ENCODE measurements at places on chromosomes 11 and 22. TPM values are rescaled to one million over a fixed set of nuclear protein-coding genes. Genes with fewer than 3 reads are reported as not detected.

DNA sequence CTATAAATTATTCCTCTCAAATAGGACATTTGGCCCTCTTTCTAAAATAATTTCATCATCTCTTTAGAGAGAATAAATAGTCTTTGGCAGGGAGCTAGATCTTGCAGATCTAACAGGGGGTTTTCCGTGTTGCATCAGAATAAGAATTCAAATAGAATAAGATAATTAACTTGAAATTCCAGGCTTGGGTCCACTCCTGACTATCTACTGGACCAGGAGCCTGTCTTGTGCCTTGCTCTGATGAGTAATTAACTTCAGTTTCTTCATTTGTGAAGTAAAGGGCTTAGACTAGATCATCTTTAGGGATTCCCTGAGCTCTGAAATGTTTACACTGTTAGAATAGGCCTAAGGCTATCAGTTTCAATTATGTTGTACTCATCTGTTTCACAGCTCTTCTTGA lies 23.5 kb upstream of the TMEM123 start:
- H3K36me3 ChIP-seq: no peaks in the 10 kb centered on the region
- no peaks in the 10 kb centered on the region for H3K4me1 ChIP-seq
- H3K4me3 ChIP-seq: no peak overlapping the region
- no peaks in the 10 kb centered on the region for H3K27me3 ChIP-seq
- DNase-seq: no peak

DNA sequence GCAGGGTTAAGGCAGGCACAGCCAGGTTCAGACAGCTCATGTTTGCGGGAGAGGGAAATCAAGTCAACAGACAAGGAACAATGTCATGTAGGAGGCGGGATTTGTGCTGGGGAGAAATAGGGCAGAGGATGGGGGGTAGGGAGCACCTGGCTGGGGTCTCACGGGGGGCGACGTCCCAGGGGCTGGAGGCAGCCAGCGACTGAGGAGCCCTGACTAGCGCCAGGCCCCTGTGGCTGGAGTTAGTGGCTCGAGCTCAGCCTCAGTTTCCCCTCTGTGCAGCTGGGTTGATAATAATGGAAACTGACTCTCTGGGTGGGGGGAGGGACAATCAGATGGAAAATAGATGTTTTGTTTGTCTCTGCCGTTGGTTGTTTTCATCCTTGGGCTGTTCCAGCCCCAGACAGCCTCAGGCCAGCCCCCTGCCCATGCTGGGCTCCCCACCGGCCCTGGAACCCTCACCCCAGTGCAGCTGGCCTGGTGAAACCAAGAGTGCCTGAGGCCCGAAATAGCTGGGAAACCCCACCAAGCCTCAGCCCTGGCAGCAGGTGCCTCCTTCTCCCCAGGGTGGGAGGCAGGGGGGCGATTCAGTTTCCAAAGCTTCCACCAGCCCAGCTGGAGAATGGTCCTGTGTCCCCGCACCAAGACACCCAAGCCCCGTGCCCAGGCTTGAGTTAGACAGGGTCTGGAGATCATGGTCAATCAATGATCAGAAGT lies 44.1 kb downstream of the IGLL5 start:
- no peak for DNase-seq
- H3K4me3 ChIP-seq: no peak overlapping the region
- H3K27ac ChIP-seq: no peak overlapping the region
- no peaks in the 10 kb centered on the region for H3K36me3 ChIP-seq
- no peaks in the 10 kb centered on the region for H3K27me3 ChIP-seq
- no peaks in the 10 kb centered on the region for H3K4me1 ChIP-seq

FXYD6 gene
- polyA plus RNA-seq: 57.8 TPM

GRCh38 chr11:70252844-70253243 lies 17.6 kb upstream of the PPFIA1 start:
- no peaks in the 10 kb centered on the region for H3K27me3 ChIP-seq
- no peaks in the 10 kb centered on the region for H3K36me3 ChIP-seq
- no peak overlapping the region for H3K27ac ChIP-seq
- no peak for DNase-seq
- no peaks in the 10 kb centered on the region for H3K4me1 ChIP-seq
- no peak overlapping the region for H3K4me3 ChIP-seq

DNA sequence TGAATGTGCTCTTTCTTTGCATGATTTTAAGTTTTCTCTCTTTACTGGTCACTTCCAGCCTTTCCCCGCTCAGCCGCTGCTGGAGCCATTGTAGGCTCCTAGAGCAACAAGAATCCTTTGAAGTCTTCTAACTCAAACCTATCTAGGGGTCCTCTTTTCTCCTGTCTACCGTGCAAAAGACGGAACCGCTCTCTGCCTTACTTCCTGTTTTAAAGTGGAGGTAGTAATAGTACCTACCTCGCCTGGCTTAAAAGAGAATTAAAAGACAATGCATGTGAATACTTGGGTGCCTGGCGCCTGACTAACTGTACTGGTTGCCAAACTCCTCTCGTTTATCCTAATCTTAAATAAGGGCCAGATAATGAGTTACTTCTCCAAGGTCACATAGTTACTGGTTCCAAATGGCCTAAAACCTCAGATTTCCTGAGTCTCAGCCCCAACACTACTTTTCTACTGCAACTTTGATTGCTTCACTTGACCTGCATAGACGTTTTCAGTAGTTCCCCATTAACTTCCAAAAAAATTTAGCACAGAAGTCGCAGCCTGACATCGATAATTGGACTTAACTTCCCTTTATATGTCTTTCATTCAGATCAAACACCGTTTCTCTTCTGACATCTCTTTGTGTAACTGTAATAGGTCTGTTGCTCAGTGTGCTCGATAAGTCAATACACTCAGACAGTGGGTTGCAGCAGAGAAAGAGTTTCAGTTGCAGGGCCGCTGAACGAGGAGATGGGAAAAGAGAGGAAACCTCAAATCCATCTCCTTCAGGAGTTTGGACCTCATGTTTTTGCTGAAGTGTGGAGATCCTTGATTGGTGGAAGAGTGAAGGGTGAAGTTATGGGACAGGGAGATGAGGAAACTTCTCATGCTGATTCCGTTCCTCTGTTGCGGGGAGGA lies 891 bp downstream of the SAMM50 start:
- no peak for DNase-seq
- H3K36me3 ChIP-seq: no peaks in the 10 kb centered on the region
- H3K4me1 ChIP-seq: peaks cover 7% of the 10 kb centered on the region
- H3K4me3 ChIP-seq: peak overlapping the region; percentile 89
- H3K27ac ChIP-seq: peak overlapping the region; percentile 81
